ENCODE measurements at places on chromosomes 2 and 18.

DNA sequence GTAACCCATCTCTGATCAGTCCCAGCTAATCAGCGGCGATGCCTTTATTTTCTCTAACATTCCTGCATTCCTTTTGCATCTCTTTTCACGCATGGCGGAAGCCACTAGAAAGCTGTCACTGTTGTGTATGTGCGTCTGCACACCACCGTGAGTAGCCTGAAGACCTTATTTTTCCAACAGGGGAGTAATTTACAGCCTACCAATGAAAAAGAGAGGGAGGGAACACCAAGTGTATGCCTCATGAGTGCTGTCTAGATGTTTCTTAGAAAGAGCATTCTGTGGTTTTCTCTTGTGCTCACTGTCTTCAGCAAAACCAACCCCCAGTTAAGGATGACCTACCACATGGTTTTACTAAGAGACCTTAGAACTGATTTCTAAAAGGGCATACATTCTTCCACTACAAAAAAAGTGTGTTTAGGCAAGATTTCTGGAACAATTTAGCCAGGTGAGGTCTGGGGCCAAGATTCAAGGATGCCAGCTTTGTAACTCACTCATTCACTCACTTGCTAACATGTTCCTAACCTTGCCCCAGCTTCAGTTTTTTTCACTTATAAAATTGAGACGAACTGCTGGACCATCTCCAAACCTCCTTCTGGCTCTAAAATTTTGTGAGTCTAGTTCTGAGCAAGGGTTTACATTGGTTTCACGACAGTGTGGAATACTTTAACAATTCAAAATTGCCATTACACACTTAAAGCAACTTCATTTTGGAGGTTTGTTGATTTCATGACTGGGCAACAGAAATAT, 51.4 kb downstream of the BCL2 start:
- no peak for DNase-seq

DNA sequence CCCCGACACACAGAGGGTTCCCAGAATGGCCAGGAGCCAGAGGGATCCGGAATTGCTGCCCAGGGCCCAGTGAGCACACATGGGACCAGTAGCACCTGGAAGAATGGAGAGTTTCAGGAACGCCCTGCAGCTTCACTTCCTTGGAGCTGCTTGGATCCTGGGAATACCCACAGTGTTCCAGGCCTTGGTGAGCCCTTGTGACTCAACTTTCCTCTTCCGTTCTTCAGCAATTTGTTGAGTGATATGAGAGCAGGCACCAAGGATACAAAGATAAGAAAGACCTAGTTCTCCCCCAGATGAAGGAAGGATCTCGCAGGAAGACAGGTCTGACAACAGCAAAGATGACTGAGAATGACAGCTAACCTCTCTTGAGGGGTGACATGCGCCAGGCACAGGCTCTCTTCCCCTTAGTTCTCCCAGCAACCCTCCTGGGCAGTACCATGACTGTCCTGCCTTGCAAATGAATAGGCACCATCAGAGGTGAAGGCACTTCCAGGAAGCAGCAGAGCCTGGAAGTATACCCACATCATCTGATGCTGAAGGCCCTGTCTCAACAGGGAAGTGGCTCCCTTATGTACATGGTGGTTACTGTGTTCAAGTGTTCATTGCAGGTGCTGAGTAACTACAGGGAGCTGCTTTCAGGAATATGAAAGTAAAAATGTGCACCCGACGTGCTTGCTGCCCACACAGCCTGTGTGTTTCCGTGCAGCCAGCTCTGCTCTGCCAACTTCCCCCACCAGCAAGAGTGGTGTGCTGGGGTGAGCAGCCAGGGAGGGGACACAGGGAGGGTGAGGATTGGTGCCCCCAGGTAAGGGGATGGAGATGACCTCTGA, 116.2 kb downstream of the STPG4 start:
- no peak for DNase-seq

GRCh38 chr18:3623769-3624545, 174.0 kb downstream of the TGIF1 start:
- no peak for DNase-seq

- no peak for DNase-seq
Observed at GRCh38 chr2:109555346-109555900, 58.3 kb downstream of the SEPTIN10 start.

DNA sequence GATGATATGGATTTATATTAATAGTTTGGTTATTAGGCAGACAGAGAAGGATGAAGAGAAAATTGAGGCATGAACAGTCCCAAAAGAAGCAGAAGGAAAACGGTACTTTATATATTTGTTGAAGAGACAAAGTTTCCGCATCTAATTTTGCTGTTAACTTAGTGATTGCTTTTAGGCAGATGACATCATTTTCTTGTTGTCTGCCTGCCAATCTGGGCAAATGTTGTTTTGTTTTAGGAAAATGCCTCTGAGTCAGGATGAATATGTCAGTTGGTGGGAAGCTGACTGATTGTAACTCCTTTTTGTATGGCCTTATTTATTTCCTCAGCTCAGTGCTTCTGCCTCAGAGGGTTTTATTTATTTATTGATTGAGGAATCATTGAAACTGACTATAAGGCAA, 52.5 kb upstream of the CAVIN2 start:
- DNase-seq = no peak

GRCh38 chr2:44510246-44510645, 148.5 kb downstream of the CAMKMT start:
- no peak for DNase-seq

- DNase-seq = no peak
Observed at GRCh38 chr2:224405841-224406370, 4.0 kb upstream of the FAM124B start.

DNA sequence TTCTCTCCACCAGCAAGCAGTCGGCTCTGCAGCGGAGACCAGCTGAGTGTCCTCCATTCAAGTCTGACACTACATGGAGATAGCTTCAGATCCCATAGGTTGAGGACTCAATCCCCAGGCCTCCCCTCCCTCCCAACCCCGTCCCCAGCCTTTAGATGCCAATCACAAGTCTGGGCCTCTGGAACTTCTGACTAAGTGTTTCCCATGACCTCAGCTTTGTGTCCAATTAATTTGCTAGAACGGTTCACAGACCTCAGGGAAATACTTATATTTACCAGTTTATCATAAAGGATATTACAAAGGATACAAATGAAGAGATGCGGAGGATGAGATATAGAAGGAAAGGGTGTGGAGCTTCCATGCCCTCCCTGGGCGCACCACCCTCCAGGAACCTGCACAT, 77.4 kb downstream of the MERTK start:
- DNase-seq = no peak

- peak; percentile 17 for DNase-seq
Observed at GRCh38 chr2:203636588-203637470, 69.6 kb upstream of the CD28 start.

DNA sequence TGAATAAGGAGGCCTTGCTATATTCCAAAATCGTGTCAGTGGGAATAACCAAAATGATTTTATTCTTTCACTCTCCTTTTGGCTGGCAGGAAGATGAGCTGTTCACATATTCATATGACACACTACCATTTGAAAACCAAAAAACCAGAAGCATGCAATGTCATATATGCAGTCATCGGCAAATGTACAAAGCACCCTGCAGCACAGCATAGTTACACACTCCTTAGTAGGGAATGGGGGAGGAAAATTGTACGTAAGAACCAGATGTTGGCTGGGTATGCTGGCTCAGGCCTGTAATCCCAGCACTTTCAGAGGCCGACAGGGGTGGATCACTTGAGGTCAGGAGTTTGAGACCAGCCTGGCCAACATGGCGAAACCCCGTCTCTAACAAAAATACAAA, 176.6 kb downstream of the GFPT1 start:
- no peak for DNase-seq

DNA sequence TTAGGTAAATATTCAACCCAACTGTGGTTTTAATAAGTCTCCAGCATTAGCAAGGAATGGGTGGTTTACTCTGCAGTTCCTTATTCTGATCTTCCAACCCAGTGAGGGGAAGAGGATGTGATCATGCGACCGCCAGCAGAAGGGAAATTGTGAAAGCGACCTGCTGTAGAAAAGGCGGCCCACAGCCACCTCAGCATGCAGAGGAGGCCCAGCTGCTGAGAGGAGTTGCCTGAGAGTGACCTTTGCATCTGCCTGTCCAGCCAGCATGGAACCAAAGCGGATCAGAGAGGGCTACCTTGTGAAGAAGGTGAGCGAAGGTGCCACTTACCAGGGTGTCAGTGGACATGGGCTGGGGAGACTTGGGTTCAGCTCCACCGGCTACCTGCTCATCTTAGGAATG, at the start of gene PLEK:
Gene PLEK (plus strand): TSS at position 196 of the 400 bp plus-strand sequence. CDS start 70 bp downstream, at position 266.
- peak; percentile 47 for DNase-seq

GRCh38 chr2:37005118-37005868, 39.0 kb upstream of the STRN start:
- DNase-seq = peak; percentile 50

- no peak for DNase-seq
Observed at GRCh38 chr2:241033994-241034393, 35.6 kb downstream of the SNED1 start.

GRCh38 chr2:179251870-179252269, 12.8 kb downstream of the SESTD1 start:
- no peak for DNase-seq

DNA sequence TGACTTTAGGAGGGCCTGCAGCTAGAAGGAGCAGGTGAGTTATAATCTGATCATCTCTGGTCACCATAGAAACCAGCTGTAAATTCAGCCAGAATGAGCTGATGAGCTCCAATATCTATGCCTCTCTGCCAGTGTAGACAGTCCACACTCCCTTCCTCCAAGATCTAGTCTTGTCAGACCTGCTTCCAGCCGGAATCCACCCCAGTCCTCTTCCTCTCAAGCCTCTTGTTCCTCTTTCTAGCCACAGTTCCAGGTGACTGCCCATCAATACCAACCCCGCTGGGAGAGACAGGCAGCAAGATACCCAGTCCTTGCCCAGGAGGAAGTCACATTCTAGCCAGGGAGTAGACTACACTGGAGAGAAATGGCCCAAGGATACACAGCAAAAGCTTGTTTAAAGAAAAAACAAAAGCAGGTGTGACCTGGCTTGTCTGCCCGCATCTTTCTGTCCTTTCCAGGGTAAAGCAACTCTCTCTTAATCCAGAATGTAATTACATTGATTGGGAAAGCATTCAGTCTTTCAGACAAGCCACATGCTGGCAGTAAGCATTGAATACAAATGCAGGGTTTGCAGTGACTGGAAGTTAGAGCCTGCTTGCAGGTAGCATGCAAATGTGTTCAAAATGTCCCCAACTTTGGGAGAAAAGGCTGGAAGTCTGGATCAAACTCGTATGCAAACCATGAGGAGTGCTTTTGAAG, 9.0 kb upstream of the SLC35F6 start:
- no peak for DNase-seq

- DNase-seq = no peak
Observed at GRCh38 chr18:11146947-11147345, 2.4 kb downstream of the PIEZO2 start.

- no peak for DNase-seq
Observed at GRCh38 chr18:80104364-80104779, 4.7 kb upstream of the ADNP2 start.

GRCh38 chr2:42189235-42189566, 20.0 kb downstream of the EML4 start:
- DNase-seq = no peak

GRCh38 chr2:19569300-19569791, 210.9 kb upstream of the OSR1 start:
- no peak for DNase-seq

- DNase-seq = no peak
Observed at GRCh38 chr2:226020956-226021355, 621.4 kb downstream of the NYAP2 start.

- DNase-seq = no peak
Observed at GRCh38 chr2:15939556-15939853, 845 bp upstream of the MYCN start.

GRCh38 chr2:16726577-16726976, 60.9 kb upstream of the CYRIA start:
- no peak for DNase-seq

DNA sequence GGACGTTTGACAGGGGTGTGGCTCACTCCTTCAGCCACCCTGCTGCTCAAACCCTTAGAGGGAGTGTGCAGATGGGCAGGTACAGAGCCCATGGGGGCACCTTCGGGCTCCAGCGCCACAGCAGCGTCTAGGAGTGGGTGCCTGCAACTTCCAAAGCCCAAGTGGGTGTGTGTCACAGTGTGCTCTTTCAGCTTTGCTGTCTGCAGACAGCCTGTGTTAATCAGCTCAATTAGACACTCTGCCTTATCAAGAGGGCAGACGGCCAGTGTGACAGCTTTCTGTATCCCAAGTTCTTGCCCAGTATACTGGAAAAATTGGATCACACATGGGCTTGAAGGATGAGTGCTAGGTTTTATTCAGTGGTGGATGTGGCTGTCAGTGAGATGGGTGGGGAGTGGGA, 96.7 kb downstream of the AP1S3 start:
- DNase-seq = no peak

GRCh38 chr2:112643488-112643887, 2.3 kb upstream of the SLC20A1 start:
- DNase-seq = no peak

DNA sequence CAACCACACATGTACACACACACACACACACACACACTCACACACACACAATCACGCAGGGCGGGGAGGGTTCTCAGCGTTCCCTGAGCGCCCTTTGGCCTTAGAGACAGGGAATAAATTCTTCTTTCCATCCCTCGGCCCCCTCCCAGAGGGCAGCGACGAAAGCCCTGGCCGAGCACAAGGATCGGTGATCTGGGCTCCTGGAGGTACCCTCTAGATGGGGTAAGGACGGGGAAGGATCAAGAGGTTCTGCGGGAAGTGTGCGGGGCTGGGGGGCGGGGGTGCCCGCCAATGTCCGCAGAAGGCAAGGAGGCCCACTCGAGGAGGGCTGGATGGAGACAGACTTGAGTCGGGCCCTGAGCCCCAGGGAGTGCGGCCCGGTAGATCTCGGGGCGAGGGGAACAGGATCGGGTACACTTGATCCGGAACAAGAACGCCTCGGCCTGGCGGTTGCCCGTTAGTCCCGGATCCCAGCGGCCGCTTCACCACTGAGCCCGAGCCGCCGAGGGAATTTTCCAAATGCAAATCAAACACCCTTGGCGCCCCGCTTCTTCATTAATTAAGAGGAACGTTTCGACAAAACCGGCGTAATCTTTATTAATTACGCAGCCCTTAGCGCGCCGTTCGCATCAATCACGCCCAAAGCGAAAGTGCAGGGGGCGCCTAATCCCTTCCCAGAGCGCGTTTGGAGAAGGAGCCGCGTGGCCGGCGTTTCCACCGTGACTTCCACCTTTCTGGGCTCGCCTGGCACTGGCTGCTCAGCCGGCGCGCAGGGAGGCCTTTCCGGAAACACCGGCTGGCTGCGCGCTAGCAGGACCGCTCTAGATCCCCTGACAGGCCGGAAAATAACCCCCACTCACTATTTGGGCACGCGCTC, 7.0 kb upstream of the PAX3 start:
- DNase-seq = peak; percentile 12

GRCh38 chr2:6425032-6425431, 440.7 kb downstream of the CMPK2 start:
- DNase-seq = no peak

- DNase-seq = no peak
Observed at GRCh38 chr2:238106698-238107524, 6.8 kb downstream of the ESPNL start.

GRCh38 chr18:3054780-3055179, 41.8 kb upstream of the LPIN2 start:
- DNase-seq = no peak

GRCh38 chr2:102070058-102070642, 72.4 kb upstream of the IL1R1 start:
- peak; percentile 6 for DNase-seq

- DNase-seq = no peak
Observed at GRCh38 chr18:2848247-2849246, 1.7 kb downstream of the EMILIN2 start.

- peak; percentile 68 for DNase-seq
Observed at GRCh38 chr18:3246635-3247239, 864 bp upstream of the MYL12A start.
